CD4-positive, CD25-positive, alpha-beta regulatory T cell (primary cell): ENCODE measurements at places on chromosomes 4 and X.

- no peaks in the 10 kb centered on the region for H3K27me3 ChIP-seq
- no peaks in the 10 kb centered on the region for H3K36me3 ChIP-seq
- DNase-seq, result no peak
- H3K4me1 ChIP-seq, result peaks cover 9% of the 10 kb centered on the region
- H3K4me3 ChIP-seq, result no peak overlapping the region
Measured at GRCh38 chr4:17332478-17332877, 179.4 kb downstream of the QDPR start.

DNA sequence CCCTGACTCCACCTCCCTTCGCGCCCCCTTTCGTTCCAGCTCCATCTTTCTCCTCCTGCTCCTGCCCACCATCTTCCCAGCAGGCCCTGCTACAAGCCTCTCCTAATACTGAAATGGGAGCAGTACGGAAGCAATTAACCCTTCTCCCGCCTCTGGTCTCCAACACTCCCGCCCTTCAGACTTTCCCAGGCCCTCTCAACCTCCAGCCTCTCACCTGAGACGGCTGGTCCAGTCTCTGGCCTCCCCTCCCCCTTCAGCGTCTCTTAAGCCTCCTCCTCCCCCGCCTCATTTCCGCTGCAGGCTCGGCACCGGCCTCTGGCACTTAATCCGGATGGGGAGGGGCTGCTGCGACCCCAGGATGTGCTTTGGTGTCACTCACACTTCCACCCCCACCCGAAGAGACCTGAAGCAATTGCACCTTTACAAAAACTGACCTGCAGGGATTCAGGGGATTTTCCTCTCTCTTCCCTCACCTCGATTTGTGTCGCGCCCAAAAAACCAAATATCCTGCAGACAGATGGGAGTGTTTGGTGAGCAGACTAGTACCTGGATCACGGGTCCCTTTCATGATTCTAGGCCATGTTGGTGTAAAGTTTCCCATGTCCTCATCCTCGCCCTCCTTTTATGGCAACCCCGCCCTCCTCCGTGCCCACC lies 657 bp downstream of the TCEAL8 start:
- DNase-seq, result peak; percentile 70
- H3K4me3 ChIP-seq, result peak overlapping the region; percentile 87
- H3K4me1 ChIP-seq, result peaks cover 8% of the 10 kb centered on the region

- H3K4me1 ChIP-seq, result peaks cover 12% of the 10 kb centered on the region
- H3K27me3 ChIP-seq, result no peaks in the 10 kb centered on the region
- peak; percentile 69 for DNase-seq
- peaks cover 38% of the 10 kb centered on the region for H3K36me3 ChIP-seq
- H3K27ac ChIP-seq, result peak overlapping the region; percentile 7
Measured at GRCh38 chrX:19566359-19567222, 51.3 kb upstream of the MAP3K15 start.

GRCh38 chrX:2521092-2521926 lies 20.5 kb upstream of the DHRSX start:
- no peak for DNase-seq
- no peak overlapping the region for H3K4me3 ChIP-seq
- H3K36me3 ChIP-seq, result no peaks in the 10 kb centered on the region
- peaks cover 2% of the 10 kb centered on the region for H3K27me3 ChIP-seq

DNA sequence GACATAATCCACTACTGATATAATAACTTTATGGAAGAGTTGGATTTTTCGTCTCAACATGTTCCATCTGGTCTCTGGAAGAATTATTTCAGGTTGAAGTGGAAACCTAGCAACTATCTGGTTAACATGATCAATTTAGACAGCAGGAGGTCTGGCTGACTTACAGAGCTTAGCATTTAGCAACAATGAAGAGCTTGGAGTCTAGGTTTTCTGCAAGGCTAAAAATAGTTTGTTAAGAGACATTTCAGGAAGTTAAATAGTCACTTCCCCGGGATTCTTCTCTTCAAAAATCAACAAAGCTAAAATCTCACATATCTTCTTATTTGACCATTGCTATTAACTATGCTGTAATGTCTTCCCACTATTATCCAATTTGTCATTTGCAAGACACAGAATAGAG lies 418.6 kb upstream of the DIPK2B start:
- H3K27ac ChIP-seq, result no peak overlapping the region
- no peak overlapping the region for H3K4me3 ChIP-seq
- no peaks in the 10 kb centered on the region for H3K27me3 ChIP-seq
- no peaks in the 10 kb centered on the region for H3K36me3 ChIP-seq
- no peaks in the 10 kb centered on the region for H3K4me1 ChIP-seq

DNA sequence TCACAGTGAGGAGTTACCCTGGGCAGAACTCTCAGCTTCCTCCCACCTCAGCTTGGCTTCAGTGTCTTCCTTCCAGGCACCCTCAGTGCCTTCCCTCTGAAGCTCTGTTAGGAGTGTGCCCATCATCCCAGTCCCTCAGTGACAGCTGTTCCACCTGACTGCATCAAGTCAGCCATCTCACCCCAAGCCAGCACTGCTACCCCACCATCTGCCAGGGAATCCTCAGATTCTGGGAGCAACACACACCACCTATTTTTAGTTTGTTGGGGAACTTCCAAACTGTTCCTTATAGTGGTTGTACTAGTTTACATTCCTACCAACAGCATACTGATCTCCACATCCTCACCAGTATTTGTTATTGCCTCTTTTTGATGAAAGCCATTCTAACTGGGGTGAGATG lies 182.9 kb downstream of the RELL1 start:
- DNase-seq, result no peak
- H3K4me1 ChIP-seq, result no peaks in the 10 kb centered on the region
- no peak overlapping the region for H3K4me3 ChIP-seq
- no peak overlapping the region for H3K27ac ChIP-seq

- H3K4me1 ChIP-seq, result peaks cover 6% of the 10 kb centered on the region
- no peaks in the 10 kb centered on the region for H3K36me3 ChIP-seq
- H3K4me3 ChIP-seq, result no peak overlapping the region
Measured at GRCh38 chr4:26893491-26893890, 32.9 kb downstream of the STIM2 start.

DNA sequence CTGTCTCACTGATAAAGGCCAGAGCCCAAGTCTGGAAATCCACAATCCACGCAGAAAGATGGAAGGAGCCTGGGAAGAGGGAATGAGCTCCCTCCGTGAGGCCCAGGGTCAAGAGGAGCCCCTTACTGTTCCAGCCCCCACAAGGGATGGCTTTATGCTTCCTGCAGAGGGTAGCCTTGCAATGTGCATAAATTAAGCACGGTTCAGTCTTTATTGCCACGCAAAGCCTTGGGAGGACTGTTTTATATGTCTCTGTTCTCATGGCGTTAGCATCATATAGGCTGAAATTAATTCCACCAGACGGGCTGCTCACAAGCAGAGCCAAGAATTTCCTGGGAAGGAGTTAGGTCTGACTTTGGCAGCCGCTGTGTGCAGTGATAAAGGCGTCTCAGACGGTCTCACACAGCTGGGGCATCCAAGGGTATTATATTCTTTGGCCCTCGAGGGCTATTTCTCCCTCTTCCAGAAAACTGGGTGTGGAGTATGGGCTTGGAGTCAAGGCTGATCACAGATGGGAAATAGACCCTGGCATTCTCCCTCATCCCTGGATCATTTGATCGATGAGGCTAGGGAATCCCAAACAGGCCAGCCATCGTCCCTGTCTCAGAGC lies 38.5 kb downstream of the CYTL1 start:
- H3K4me1 ChIP-seq, result no peaks in the 10 kb centered on the region
- H3K27me3 ChIP-seq, result no peaks in the 10 kb centered on the region
- no peak overlapping the region for H3K4me3 ChIP-seq
- no peak for DNase-seq
- H3K27ac ChIP-seq, result no peak overlapping the region

- no peaks in the 10 kb centered on the region for H3K36me3 ChIP-seq
- no peaks in the 10 kb centered on the region for H3K27me3 ChIP-seq
- no peak for DNase-seq
- no peaks in the 10 kb centered on the region for H3K4me1 ChIP-seq
Measured at GRCh38 chr4:184968784-184969201, 49.5 kb upstream of the HELT start.

- H3K27ac ChIP-seq, result no peak overlapping the region
- no peaks in the 10 kb centered on the region for H3K27me3 ChIP-seq
- no peak overlapping the region for H3K4me3 ChIP-seq
- peaks cover 5% of the 10 kb centered on the region for H3K4me1 ChIP-seq
Measured at GRCh38 chrX:71650333-71650969, 16.9 kb upstream of the LOC101059915 start.

DNA sequence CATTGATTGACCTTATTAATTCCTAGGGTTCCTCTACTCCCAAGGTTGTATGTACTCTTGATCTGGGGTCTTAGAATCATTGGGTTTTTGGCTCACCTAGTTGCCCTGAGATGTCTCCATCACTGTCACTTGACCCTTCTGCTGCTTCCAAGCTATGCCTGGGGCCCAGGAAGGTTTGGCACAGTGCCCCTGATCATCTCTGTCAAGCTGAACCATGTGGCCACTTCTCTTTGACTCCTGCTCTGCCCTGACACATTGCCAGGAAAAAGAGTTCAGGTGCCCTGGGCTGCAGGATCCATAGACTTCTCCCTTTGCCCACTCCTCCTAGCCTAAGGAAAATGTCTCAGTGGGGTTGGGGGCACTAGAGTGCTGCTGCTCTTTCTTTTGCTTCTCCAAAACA lies 3.9 kb upstream of the CHST7 start:
- H3K4me3 ChIP-seq, result no peak overlapping the region
- H3K27me3 ChIP-seq, result no peaks in the 10 kb centered on the region
- DNase-seq, result no peak
- H3K36me3 ChIP-seq, result no peaks in the 10 kb centered on the region
- H3K27ac ChIP-seq, result no peak overlapping the region
